ENCODE measurements at places on chromosomes 5 and 9. TPM values are rescaled to one million over a fixed set of nuclear protein-coding genes. Genes with fewer than 3 reads are reported as not detected.

GRCh38 chr9:21804331-21804730, 1.9 kb downstream of the MTAP start:
- peaks cover 28% of the 10 kb centered on the region for H3K4me1 ChIP-seq
- peaks cover 7% of the 10 kb centered on the region for H3K27me3 ChIP-seq
- peaks cover 22% of the 10 kb centered on the region for H3K36me3 ChIP-seq

GRCh38 chr5:8059337-8059736, 190.4 kb downstream of the MTRR start:
- H3K4me1 ChIP-seq = peaks cover 7% of the 10 kb centered on the region
- DNase-seq = no peak
- no peaks in the 10 kb centered on the region for H3K36me3 ChIP-seq
- H3K27ac ChIP-seq = no peak overlapping the region

The TAF11L6 gene
- total RNA-seq = not detected

The FBN2 gene
- 62.5 TPM for total RNA-seq

- DNase-seq = no peak
- H3K4me3 ChIP-seq = no peak overlapping the region
- no peaks in the 10 kb centered on the region for H3K27me3 ChIP-seq
- peaks cover 12% of the 10 kb centered on the region for H3K36me3 ChIP-seq
These were observed 108.7 kb downstream of the SNCAIP start for GRCh38 chr5:122420537-122421236.

GRCh38 chr5:15852217-15852616, 327.4 kb downstream of the MARCHF11 start:
- DNase-seq = no peak
- no peaks in the 10 kb centered on the region for H3K27me3 ChIP-seq
- no peak overlapping the region for H3K27ac ChIP-seq
- H3K4me1 ChIP-seq = peaks cover 11% of the 10 kb centered on the region
- no peak overlapping the region for H3K4me3 ChIP-seq

DNA sequence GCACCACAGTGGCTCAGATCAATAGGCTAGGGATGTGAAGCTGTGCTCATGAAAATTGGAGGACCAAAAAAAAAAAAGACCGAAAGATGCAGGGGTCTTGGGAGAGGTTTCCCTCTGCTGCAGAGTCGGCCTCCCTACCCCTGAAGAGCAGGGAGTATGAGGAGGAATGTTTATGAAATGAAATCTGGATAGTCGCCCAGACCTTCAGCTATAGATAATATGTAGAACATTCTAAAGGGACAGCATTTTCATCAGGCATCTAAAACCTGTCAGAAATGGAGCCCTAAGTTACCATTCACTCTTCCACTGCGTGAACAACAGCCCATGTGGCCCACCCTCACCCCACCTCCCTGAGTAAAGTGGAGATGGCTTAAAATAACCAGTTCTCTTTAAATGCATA, 122.9 kb downstream of the TMEM174 start:
- H3K27ac ChIP-seq = peak overlapping the region; percentile 26
- peaks cover 87% of the 10 kb centered on the region for H3K27me3 ChIP-seq
- H3K4me1 ChIP-seq = peaks cover 36% of the 10 kb centered on the region
- no peak for DNase-seq
- no peak overlapping the region for H3K4me3 ChIP-seq

DNA sequence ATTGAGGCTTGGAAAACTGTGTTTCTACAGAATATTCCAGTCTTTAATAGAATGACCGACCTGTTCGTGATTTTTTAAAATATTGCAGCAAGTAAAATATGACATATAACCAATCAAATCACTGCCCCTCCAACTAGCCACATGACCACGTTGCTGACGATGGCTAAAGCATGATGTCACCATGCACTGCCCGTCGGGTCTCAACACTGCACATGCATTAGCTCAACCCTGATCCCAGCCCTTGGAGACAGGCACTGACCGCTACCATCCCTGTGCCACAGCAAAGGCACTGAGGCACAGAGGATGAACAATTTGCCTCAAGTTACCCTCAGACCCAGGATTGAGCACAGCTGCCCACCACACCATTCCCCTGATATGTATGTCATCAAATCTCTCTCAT, 13.5 kb downstream of the DDX31 start:
- H3K27ac ChIP-seq = no peak overlapping the region
- DNase-seq = no peak

DNA sequence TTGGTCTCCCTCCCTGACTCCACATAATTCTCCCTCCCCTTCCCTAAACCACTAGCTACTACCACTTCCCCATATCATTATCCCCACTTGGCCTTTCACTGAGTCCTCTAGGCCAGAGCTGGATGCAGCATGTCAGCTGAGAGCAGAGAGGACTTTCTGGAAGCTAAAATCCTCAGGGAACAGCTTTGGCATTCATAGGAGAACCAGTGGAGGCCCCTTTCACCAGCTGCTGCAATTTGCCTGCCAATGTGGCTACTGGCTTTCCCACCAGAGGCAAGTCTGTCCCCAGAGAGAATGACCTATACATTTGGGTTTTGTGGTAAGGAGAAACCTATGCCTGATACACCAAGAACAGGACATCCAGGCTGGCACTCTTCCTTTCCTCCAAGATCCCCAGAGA, 14.4 kb downstream of the FAM219A start:
- H3K27ac ChIP-seq = no peak overlapping the region
- H3K4me3 ChIP-seq = no peak overlapping the region
- no peaks in the 10 kb centered on the region for H3K27me3 ChIP-seq
- no peak for DNase-seq
- no peaks in the 10 kb centered on the region for H3K36me3 ChIP-seq
- H3K4me1 ChIP-seq = peaks cover 16% of the 10 kb centered on the region

The RUFY1 gene
- 41.2 TPM for total RNA-seq

GRCh38 chr5:122354293-122354692, 42.3 kb downstream of the SNCAIP start:
- peaks cover 15% of the 10 kb centered on the region for H3K36me3 ChIP-seq
- H3K4me3 ChIP-seq = no peak overlapping the region
- H3K27me3 ChIP-seq = no peaks in the 10 kb centered on the region
- no peak overlapping the region for H3K27ac ChIP-seq

DNA sequence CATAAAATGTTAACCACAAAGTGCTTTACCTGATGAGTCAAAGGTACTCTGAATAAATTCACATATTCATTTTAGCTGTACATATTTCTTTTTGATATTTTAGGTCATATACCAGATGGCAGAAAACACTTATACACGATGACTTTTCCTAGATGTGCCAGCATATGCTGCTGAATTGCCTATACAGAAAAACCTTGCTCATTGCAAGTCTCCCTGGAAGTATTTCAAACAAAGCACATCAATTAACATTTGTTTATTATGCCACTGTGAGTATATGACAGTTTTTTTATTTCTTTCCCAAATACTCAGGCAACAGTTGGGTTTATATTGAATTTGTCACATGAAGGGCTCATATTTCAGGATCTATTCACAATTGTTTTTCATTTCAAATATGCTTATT, 180.8 kb downstream of the TMEM232 start:
- no peak overlapping the region for H3K27ac ChIP-seq
- no peaks in the 10 kb centered on the region for H3K36me3 ChIP-seq
- H3K4me3 ChIP-seq = no peak overlapping the region
- DNase-seq = no peak
- no peaks in the 10 kb centered on the region for H3K4me1 ChIP-seq

The SPINK5 gene
- 26.0 TPM for total RNA-seq

The CD14 gene
- total RNA-seq = 0.17 TPM

- H3K27ac ChIP-seq = no peak overlapping the region
- H3K4me1 ChIP-seq = no peaks in the 10 kb centered on the region
- H3K4me3 ChIP-seq = no peak overlapping the region
- peaks cover 11% of the 10 kb centered on the region for H3K27me3 ChIP-seq
- DNase-seq = no peak
These were observed 20.3 kb upstream of the OSMR start for GRCh38 chr5:38825494-38825893.

DNA sequence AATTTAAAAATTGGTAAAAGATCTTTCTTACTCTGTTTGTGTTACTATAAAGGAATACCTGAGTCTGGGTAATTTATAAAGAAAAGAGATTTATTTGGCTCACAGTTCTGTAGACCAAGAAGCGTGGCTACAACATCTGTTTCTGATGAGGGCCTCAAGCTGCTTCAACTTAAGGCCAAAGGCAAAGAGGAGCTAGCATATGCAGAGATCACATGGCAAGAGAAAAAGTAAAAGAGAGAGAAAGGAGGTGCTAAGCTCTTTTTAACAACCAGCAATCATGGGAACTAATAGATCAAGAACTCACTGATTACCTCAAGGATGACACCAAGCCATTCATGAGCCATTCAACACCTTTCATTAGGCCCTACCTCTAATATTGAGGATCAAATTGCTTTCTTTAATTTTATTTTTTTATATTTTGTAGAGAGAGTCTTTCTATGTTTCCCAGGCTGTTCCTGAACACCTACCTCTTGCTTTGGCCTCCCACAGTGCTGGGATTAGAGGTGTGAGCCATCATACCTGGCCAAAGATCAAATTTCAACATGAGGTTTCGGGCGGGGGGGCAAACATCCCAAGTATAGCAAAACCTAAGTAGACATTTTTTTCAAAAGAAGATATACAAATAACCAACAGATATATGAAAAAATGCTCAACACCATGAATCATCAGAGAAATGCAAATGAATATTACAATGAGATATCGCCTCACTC, 16.0 kb upstream of the SHC3 start:
- no peak overlapping the region for H3K27ac ChIP-seq
- H3K27me3 ChIP-seq = no peaks in the 10 kb centered on the region
- no peaks in the 10 kb centered on the region for H3K4me1 ChIP-seq
- H3K4me3 ChIP-seq = no peak overlapping the region

- DNase-seq = no peak
- H3K4me1 ChIP-seq = peaks cover 54% of the 10 kb centered on the region
- H3K36me3 ChIP-seq = peaks cover 3% of the 10 kb centered on the region
- peak overlapping the region; percentile 6 for H3K4me3 ChIP-seq
These were observed 178.8 kb downstream of the NR3C1 start for GRCh38 chr5:143224672-143225071.

DNA sequence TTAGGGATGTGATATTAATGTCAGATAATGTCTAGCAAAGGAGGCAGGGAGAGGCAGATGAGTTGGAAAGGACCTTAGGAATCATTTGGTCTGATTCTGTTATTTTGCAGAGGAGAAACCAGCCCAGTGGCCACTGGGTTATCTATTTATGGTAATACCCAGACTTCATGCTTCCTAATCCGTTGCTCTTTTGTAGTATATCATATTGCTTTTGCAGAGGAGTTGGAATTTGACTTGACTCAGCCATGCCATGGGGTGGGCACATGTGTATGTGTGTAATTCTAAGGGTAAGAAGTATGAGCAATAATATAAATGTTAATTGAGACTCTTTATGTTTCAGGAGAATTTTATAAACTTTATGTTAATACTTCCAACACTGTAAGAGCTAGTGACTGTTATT, 7.3 kb downstream of the GPR21 start:
- no peaks in the 10 kb centered on the region for H3K27me3 ChIP-seq
- no peak overlapping the region for H3K4me3 ChIP-seq
- H3K27ac ChIP-seq = no peak overlapping the region
- no peak for DNase-seq
- peaks cover 13% of the 10 kb centered on the region for H3K4me1 ChIP-seq

DNA sequence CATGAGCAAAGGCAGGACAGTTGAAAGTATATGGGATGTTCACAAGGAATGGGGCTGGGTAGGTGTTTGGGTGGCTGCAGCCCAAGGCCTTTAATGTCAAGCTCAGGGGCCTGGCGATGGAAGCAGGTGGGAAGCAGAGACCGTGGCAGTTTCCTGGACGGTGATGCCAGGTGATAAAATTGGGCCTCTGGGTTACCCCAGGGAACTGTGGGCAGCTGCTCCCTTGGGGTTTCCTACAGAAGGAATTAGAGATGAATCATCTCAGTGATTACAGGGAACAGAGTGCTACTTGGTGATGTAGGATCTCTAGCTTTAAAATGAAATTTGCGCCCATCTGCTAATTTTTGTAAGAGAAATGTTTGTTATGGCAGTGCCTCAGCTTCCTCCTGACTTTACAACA, 39.2 kb downstream of the TSTD2 start:
- peaks cover 3% of the 10 kb centered on the region for H3K27me3 ChIP-seq
- H3K36me3 ChIP-seq = no peaks in the 10 kb centered on the region
- peaks cover 5% of the 10 kb centered on the region for H3K4me1 ChIP-seq

DNA sequence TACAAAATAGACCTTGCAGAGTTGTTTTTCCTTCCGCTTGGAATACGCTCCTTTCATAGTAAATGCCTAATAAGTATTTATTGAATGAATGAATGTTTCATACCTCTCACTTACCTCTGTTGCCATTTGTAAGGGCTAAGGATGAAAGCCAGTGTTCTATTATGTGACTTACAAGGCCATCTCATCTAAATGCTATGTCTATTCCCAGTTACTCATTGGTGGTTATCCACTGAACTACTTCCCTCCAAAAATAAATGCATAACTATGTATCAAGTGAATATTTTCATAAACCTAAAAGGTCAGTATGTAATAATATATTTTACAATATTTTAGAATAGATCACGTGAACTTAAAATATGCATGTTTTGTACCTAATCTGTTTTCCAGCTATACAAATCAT, 670.5 kb upstream of the RGMB start:
- no peaks in the 10 kb centered on the region for H3K36me3 ChIP-seq
- no peak overlapping the region for H3K27ac ChIP-seq
- no peak overlapping the region for H3K4me3 ChIP-seq
- DNase-seq = no peak
- no peaks in the 10 kb centered on the region for H3K4me1 ChIP-seq

DNA sequence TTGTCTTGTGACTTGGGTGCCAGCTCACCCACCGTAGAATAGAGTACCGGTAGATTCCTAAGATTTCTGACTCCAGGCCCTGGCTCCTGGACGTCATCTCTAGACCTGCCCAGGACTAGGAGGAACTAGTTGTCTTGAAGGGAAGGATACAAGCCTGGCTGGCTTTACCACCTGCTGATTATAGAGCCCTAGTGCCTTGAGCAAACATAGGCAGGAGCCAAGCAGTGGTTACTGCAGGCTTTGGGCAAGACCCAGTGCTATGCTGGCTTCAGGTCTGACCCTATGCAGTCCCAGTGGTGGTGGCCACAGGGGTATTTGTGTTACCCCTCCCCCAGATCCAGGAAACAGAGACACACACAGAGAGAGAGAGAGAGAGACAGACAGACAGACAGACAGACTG, 606.2 kb downstream of the PDE4D start:
- peaks cover 4% of the 10 kb centered on the region for H3K4me1 ChIP-seq
- H3K27me3 ChIP-seq = no peaks in the 10 kb centered on the region
- no peak overlapping the region for H3K4me3 ChIP-seq
- no peak overlapping the region for H3K27ac ChIP-seq
- H3K36me3 ChIP-seq = no peaks in the 10 kb centered on the region

- H3K4me1 ChIP-seq = no peaks in the 10 kb centered on the region
- peaks cover 2% of the 10 kb centered on the region for H3K27me3 ChIP-seq
- no peak overlapping the region for H3K27ac ChIP-seq
- no peak for DNase-seq
These were observed 183.0 kb downstream of the CETN3 start for GRCh38 chr5:90226433-90227099.

GRCh38 chr9:97891736-97892135, 30.6 kb downstream of the TRMO start:
- H3K4me3 ChIP-seq = no peak overlapping the region
- no peaks in the 10 kb centered on the region for H3K36me3 ChIP-seq
- no peak overlapping the region for H3K27ac ChIP-seq
- H3K4me1 ChIP-seq = no peaks in the 10 kb centered on the region
- no peak for DNase-seq
